Stimulated activated CD4-positive, alpha-beta T cell treated with anti-CD3 and anti-CD28 coated beads, Interleukin-2, amount 100 ng/mL, for 24 hours (primary cell): ENCODE measurements at places on chromosomes 12 and 14.

DNA sequence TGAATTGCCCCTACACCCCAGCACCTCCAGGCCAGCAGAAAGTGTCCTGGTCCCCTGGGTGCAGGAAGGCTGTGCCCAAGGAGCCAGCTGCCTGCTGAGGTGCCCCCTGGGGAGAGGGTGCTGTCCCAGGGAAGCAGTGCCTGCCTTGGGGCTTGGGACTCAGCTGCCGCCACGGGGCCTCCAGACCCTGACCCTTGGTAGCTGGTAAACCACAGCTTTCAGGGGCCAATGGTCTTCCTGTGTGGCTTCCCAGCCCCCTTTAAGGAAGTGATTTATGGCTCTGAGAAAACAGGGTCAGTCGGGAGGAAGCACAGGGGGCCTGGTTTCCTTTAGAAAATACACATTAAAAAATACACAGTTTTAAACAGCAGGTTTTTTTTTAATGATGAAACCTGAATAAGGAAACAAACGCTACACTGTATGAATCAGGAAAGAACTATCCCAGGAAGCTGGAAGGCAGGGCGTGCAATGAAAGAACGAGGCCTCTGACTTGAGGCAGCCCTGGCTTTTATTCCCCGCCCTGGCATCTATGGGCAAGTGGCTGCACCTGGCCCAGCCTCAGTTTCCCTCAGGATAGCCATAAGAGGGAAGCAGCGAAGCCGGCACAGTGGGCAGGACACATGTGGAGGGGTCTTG is 40.6 kb upstream of the EML1 start:
- DNase-seq: no peak

GRCh38 chr12:80183939-80184338 is 84.6 kb downstream of the OTOGL start:
- no peak for DNase-seq

- no peak for DNase-seq
Measured at GRCh38 chr14:67482231-67483164, 6.0 kb downstream of the TMEM229B start.

DNA sequence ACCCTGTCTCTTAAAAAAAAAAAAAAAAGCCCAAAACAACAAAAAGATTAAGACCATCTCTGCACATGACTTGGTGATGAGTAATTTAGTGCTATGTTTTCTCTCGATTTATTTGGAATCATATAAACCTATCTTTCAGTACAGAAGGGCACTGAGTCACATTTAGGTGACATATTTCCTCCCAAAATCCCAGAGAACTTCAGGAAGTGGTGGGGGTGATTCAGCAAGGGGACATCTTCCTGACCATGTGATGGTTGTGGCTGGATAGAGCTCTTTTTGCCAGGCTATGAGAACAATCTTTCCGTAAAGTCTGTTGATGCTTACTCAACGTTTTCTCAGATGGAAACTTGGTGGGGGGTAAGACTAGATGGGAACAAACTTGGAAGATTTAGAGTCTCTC is 50.0 kb downstream of the PPFIBP1 start:
- no peak for DNase-seq

DNA sequence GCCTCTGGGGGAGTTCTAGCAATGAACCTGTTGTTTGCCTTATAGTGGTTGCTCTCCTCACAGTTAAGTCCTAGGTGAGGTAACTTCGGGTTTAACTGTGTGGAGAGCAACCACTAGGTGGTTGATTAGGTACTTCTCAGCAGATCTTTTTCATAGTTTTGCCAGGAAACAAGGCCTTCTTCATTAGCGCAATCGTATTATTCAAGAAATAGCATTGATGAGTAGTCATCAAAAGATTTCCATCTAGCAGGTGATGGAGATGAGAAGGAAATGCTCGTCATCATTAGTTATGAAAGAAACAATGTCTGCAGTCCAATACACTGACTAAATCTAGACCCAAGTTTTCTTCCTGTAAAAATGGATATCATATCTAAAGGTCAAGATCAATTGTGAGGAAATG is 923.3 kb downstream of the AACS start:
- no peak for DNase-seq

DNA sequence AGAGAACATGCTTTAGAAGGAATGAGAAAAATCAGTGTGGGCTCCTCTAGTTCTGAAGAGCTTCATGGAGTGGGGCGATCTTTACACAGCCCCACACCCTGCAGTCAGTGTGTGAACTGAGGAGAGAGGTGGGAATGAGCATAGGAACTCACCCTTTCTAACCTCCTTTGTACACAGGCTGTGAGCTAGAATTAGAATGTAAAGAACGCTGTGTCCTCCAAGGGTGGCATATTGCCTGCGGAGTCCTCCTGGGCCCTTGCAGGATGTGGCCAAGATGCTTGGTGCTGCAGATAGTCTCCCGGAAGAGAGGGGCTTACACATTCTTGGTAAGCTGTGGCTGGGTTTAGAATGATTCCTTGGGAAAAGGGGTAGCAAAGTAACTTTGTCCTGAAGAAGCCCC is 43.9 kb downstream of the NINJ2 start:
- DNase-seq: no peak

GRCh38 chr12:82486524-82487235 is 128.4 kb downstream of the METTL25 start:
- no peak for DNase-seq

GRCh38 chr14:102798926-102799325 is 21.7 kb downstream of the TRAF3 start:
- no peak for DNase-seq

GRCh38 chr12:22598141-22598762 is 26.7 kb upstream of the ETNK1 start:
- no peak for DNase-seq

DNA sequence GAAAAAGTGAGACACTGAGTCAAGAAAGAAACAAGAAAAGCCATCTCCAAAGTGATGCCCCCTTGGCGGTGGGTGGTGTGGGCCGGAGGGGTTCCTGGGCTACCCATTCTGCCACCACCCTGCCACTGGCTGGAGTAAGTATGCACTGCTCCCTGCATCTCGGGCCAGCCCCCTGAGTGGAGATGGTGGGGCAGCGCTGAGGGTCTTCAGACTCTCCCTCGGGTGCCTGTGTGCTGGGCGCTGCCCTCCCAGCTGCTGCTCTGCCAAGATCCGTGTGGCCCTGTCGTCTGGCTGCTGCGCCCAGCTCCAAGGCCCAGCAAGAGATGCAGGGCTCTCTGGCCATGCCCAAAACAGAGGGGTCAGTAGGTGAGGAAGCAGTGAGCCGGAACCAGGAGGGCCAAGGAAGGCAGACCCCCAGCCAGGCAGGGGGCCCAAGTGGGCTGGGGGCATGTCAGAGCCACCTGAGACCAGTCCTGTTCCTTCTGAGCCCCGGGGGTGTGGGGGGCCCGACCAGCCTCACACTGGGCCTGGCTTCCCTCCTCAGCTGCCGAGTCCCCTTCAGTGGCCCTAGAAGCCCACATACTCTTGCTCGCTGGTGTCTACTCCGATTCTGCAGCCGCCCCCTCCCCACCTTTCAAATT is 5.2 kb downstream of the GPR132 start:
- DNase-seq: peak; percentile 30

- DNase-seq: peak; percentile 75
Measured at GRCh38 chr14:105093038-105093430, 27.8 kb upstream of the GPR132 start.

GRCh38 chr12:62472472-62472871 is 5.8 kb downstream of the MON2 start:
- no peak for DNase-seq

DNA sequence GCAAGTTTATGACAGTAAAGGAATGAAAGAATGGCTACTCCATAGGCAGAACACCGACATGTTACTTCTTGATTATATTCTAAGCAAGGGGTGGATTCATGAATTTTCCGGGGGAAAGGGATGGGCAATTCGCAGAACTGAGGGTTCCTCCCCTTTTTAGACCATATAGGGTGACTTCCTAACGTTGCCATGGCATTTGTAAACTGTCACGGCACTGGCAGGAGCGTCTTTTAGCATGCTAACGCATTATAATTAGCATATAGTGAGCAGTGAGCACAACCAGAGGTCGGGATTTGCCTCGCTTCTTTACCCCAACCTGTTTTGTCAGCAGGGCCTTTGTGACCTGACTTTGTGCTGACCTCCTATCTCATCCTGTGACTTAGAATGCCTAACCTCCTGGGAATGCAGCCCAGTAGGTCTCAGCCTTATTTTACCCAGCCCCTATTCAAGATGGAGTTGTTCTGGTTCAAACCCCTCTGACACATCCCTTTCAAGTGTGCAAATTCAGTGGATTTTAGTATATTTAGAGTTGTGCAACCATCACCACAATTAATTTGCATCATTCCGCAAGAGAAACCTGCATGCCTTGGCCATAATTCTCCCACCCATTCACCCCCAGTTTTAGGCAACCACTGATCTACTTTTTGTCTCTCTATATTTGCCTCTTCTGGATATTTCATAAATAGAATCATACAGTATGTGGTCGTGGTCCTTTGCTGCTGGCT is 27.4 kb downstream of the PALS1 start:
- no peak for DNase-seq

GRCh38 chr12:31749024-31749704 is 20.3 kb upstream of the AMN1 start:
- peak; percentile 52 for DNase-seq

DNA sequence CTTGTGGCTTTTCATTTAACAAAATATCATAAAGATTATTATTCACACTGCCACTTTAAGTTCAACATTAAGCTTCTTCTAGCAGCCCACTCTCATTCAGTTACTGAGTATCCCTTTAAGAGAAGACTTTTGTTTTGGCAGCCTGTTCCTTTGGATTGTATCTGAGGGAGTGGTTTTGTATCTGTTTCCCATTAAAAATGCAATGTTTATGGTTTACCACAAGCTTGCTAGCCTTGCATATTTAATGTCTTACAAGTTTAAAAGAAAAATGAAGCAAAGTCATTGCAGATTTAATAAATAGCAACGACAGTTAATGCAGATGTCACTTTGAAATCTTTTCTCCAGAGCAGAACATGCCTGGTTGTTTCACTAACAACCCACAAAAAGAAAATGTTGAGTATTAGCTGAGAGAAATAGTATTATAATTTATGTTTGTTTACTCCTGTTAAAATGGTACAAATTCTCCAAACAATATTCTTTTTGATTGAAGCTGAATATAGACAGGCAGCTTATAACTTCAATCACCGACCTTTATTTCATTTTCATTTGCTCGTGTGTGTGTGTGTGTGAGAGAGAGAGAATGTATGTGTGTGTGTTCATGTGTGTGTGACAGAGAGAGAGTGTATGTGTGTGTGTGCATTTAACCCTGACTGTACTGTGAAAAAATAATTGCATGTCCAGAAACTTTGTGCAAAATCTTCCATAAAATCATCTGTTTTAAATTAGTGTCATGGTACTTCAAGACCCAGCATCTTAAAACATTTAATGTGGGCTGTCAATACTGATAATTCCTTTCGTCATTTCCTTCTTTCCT is 1.8 kb downstream of the DCN start:
- no peak for DNase-seq

DNA sequence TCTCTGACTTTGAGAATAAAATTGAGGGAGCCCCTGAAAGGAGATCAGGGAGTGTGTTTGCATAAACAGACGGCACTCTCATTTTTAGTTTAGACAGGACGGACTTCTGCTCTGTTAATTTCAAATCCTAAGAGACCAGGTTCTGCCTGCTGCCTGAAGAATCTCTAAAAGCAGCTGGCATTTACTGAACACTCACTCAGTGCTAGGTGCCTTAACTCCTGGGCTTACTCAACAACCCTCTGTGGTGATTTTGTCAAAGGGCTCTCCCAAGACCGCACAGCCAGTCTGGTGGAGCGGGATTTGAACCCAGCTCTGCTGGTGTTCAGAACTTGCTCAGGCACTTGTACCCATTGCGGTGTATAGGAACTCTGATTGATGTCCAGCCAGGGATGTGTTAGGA is 2.2 kb downstream of the ORAI1 start:
- peak; percentile 22 for DNase-seq

- no peak for DNase-seq
Measured at GRCh38 chr14:99749142-99749541, 44.1 kb upstream of the EML1 start.

DNA sequence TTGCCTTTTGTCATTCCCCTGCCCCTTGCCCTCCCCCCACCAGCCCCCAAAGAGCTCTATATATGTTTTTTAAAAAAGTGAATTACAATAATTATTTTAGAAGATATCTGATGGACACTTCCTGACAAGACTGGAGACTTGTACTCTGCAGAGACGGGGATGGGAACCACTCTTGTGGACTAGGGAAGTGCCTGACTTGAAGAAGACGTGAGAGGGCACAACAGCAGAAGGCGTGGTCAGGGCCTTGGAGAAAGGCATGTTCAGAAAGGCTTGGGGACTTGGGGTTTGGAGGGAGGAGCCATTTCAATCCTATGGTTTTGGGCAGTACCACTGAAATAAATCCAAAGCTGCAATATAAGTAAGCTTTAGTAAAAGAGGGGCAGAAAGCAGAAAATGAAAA is 154.7 kb downstream of the APAF1 start:
- no peak for DNase-seq

DNA sequence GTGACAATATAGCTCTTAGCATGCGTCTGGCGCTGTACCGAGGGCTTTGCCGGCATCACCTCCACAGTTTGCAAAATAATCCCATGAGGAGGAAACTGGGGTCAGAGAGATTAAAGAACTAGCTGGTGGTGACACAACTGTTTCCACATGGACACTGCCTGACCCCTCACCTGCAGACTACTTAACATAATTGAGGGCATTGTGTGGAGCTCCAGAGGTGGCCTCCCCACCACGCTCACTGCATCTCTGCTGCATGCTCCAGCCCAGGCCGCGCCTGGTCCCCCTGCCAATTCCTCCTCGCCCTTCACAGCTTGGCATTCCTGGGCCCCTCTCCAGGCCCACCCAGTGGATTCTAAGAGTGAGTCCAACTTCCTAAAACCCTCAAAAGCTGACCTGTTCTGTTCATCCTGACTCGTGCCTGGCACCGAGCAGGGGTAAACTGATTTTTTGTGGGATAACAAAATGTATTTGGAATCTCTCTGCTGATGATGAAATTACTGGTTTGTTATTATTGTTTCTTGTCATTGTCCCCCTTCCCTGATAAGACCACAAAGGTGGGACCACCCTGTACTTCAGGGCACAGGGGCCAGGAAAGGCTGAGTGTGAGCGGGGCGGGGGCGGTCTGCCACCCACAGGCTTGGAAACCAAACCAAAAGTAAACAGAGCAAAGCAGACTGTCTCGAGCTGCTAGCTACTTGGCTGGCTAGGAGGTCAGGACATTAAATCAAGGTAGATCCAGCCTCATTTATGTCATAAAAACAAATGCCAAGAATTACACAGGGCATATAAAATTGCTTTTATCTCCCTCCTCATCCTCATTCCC is 40.6 kb downstream of the CHGA start:
- no peak for DNase-seq

- no peak for DNase-seq
Measured at GRCh38 chr14:100121643-100122480, 37.6 kb downstream of the DEGS2 start.

GRCh38 chr12:128823216-128823915 is 392 bp downstream of the SLC15A4 start:
- no peak for DNase-seq

GRCh38 chr12:116006141-116006540 is 271.4 kb downstream of the MED13L start:
- DNase-seq: no peak

- no peak for DNase-seq
Measured at GRCh38 chr14:23602181-23603095, 23.8 kb upstream of the JPH4 start.
